ENCODE measurements at places on chromosomes 3 and 15.

DNA sequence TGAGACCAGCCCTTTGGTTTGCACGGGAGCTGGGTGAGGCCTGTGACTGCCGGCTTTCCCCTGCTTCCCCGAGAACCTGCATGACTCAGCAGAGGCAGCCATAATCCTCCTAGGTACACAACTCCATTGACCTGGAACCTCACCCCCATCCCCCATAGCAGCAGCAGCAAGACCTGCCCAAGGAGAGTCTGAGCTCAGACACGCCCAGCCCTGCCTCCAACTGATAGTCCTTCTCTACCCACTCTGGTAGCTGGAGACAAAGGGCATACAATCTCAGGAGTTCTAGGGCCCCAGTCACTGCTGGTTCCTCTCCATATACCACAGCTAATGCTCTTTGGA, 141.0 kb upstream of the ARHGEF26 start:
- no peak for DNase-seq

- no peak for DNase-seq
Measured at GRCh38 chr3:13688034-13688433, 139.1 kb downstream of the FBLN2 start.

DNA sequence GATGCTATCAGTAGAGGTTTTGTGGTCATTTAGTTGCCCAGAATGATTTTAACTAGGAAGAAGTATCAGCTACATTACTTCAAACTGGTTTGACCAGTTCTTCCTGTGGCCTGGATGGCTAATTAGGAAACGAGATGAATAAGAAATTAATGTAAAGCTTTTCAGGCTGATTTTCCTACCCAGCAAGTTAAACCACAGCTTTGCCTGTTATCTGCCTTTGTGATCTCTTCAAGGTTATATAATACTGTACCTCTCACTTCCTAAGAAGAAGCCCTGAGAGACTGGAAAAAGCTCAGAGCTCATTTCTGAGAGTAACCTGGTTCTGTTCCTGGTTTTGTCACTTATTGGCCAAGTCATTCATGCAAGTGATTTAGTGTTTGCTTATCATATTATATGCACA, 782.2 kb upstream of the GOLIM4 start:
- no peak for DNase-seq

DNA sequence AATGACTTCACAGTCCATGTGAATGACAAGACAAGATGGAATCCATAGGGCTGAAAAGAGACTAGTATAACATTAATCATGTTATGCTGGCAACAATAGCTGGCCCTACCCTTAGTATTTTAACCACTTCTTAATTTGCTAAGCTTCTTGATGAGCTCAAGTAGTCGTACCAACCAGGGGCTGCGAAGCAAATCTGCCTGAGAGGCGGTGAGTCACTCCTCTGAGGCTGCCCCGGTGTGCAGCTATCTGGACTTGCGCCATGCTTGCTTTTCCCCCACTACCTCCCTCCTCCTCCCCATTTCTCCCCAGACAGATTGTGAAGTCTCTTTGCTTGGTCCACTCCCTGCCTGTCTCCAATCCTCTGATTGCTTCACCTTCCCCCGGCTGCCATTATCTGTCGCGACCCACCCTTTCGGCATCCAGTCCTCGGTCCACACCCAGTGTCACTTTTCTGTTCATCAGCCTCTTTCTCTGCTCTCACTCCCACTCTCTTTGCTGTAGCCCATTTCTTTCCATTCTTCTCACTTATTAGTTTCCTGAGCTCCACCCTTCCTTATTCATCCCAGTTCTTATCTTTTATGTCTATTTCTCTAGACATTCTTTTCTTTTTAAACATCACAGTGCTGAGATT, 42.7 kb downstream of the DUT start:
- DNase-seq, result peak; percentile 49

GRCh38 chr3:101281521-101282030, 38.8 kb downstream of the IMPG2 start:
- no peak for DNase-seq

DNA sequence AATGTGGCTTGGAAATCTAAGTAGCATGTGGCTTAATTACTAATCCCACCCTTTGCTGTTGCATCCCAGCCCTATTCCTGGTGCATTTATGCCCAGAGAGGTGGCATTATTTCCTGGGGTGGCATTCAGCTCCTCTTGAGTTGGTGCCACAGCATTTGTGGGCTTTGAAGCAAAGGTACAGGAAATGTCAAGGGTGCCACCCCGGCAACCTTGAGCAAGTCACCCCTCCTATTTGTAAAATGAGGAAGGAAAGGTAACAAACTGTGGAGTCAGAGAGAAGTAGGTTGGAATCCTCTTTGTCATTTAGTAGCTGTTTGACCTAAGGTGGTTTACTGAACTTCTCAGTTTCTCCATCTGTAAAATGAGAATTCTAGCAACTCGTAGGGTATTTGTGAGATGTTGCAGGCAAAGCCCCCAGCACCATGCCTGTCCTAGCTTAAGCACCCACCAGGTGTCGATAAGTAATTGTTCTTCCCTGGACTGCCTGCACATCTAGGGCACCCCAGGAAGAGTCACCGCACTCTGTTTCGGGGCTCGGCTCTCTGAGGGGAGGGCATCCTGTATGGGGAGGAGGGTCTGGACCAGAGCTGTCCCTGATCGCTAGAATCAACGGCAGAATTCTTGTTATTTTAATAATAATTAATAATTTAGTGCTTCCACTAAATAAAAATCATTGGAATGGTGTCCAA, 17.1 kb downstream of the ISG20 start:
- no peak for DNase-seq

GRCh38 chr3:186213946-186214345, 105.1 kb upstream of the ETV5 start:
- no peak for DNase-seq

DNA sequence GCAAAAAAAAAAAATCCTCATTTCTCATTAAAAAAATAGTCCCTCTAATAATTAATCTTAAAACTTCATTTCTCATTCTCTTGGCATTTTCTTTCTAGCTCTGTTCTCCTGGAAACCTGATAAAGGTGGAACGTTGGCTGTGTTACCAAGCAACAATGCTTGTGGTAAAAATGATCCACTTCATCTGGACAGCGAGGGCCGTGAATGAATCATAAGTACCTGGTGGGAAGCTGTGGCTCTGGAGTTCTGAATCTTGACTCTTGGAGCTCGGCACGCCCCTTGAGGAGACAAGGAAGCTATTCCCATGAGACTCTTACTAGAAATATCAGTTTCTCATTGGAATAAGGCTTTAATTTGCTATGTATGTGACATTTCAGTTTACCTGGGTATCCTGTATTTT, 32.5 kb downstream of the BCL2L10 start:
- DNase-seq, result peak; percentile 20

DNA sequence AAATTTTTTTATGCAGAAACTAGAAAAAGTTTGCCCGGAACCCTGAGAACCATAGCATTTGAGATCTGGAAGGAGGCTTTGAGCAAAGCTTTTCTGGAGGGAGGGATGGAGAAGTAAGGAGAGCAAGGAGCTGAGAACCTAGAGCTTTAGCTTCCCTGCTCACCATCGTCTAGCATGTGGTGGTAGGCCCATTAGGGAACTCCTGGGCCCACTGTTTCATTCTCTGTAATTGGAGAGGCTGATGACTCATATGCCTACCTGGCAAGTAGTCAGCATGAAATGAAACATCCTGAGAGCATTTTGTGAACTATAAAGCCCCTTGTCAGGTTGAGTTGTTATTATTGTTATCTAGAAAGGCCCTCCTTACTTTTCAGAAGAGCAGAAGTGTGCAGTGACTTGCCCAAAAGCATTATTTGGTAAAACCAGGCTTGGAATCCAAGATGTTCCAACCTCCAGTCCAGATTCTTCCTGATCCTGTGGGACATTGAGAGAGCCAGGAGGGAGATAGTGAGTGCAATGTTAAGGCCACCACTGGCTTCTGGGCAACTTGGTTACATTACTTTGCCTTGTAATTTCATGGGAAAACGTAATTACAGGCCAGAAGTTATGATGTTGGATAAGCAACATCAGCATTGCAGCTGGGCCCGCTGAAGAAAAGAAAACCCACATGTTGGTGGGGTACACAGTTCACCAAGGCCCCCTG, 104.5 kb upstream of the BFSP2 start:
- no peak for DNase-seq

- DNase-seq, result no peak
Measured at GRCh38 chr3:74532446-74532845, 82.0 kb downstream of the CNTN3 start.

DNA sequence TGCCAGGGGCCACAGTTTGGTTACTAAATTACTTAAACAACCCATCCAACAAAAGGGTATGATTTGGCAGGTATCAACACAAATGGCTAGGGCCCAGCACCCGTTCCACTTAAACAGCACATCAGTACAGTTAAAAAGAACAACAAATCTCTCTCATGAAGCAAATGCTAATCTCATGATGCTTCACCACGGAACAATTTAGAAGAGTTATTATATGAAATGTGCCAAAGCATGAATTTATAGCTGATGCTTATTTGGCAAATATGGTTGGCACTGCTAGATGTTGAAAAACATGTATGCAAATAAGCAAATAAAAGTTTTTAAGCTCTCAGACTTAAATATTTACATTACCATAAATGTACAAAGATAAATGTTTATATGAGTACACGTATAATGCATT, 2.3 kb downstream of the PEAK1 start:
- no peak for DNase-seq

DNA sequence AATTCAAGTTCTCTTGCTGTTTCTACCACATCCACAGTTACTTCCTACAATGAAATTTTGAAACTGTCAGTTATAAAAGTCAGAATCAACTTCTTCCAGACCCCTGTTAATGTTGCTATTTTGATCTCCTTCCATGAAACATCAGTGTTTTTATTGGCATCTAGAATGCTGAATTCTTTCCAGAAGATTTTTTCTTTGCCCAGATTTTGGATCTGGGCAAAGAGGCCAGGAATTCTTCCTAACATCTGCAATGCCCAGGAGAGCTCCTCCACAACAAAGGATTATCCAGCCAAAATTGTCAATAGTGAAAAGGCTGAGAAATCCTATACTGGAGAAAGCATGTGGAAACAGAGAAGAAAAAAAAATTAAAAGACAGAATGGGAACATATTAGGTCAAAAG, 75.5 kb downstream of the SERPINI1 start:
- DNase-seq, result no peak

DNA sequence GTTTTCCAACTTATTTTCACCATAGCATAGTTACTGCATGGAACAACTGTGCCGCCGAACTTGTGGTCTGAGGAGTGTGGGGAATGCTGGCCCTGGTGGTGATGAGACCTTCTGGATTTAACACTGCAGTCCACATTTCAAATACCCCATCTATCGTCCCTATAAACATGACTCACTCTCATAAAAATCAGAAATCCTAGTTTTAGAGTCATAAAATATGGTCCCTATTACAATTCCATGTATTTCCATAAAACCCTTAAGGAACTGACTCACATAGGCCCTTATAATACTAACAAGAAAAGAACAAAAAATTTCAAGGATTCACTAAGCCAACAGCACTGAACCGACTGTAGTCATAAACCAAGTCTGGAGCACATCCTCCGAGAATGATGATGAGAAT, 147.2 kb downstream of the FOXP1 start:
- no peak for DNase-seq

- DNase-seq, result no peak
Measured at GRCh38 chr15:73918784-73919183, 7.5 kb upstream of the LOXL1 start.

GRCh38 chr15:25596644-25597562, 158.1 kb upstream of the UBE3A start:
- DNase-seq, result no peak

DNA sequence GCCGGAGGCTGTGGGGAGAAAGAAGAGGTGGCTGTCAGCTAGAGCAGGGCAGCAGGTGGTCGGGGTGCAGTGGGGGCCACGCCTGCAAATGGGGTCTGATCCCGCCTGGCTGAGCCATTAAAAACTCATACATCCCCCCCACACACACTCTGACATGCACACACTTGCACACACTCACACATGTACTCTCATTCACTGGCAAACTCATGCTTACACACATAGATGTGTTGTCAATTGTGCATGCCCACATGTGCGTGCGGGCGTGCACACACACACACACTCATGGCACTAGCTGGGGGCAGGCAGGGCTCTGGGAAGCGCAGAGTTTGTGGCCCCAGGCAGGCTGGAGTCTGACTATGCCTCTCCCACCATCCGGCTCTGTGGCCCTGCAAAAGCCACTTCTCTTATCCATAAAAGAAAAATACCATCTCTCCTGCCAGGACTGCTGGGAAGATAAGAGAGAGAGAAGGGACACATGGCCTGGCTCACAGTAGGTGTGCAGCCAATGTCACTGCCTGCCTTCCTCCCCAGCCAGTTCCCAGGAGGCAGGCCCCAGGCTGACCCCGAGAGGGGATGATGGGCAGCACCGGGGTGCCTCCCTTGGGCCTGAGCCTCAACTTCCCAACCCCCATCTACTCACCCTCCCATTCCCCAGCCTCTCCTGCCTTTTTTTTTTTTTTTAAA, 163.5 kb upstream of the LINGO1 start:
- DNase-seq, result no peak

DNA sequence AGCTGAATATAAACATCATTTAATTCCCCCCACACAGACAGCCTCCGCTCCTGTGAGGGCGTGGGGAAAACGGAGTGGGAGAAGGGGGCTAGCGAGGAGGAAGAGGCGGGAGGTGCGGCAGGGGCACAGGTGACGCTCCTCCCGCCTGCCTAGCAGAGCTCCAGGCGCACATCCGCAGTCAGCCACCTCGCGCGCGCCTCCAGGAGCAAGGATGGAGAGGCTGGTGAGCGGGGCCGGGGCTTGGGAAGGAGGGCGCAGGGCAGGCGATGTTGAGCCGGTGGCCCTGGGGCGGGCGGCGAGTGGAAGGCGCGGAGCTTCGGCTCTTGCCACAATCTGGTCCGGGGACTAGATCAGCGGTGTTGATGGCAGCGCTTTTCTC, at the start of gene CD200:
Gene CD200, plus strand, starts transcription at position 155 of the 379 bp plus-strand sequence. Its CDS starts 57 bp downstream, at position 212.
- DNase-seq, result peak; percentile 7

- peak; percentile 28 for DNase-seq
Measured at GRCh38 chr15:51830276-51830806, 888 bp downstream of the TMOD3 start.

Measured in ACHN (cell line).